ENCODE measurements at places on chromosomes 16 and 17.

DNA sequence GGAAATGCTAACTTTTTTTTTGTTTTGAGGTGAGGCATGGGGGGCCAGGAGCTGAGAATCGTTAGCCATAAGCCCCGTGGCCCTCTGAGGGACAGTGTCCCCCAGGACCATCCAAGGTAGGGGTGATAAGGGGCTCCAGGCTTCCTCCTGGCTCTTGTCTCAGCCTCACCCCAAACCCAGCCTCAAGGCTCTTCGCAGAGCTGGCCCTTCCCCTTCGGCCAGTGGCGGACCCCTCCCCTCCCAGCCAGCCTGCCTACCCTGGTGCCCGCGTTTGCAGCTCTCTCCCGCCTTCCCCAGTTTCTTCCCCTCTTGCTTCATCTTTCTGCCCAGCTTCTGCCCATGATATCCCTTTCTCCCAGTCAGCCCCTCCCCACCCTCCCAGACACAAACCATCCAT, 22.7 kb upstream of the ATP2A3 start:
- DNase-seq: no peak

DNA sequence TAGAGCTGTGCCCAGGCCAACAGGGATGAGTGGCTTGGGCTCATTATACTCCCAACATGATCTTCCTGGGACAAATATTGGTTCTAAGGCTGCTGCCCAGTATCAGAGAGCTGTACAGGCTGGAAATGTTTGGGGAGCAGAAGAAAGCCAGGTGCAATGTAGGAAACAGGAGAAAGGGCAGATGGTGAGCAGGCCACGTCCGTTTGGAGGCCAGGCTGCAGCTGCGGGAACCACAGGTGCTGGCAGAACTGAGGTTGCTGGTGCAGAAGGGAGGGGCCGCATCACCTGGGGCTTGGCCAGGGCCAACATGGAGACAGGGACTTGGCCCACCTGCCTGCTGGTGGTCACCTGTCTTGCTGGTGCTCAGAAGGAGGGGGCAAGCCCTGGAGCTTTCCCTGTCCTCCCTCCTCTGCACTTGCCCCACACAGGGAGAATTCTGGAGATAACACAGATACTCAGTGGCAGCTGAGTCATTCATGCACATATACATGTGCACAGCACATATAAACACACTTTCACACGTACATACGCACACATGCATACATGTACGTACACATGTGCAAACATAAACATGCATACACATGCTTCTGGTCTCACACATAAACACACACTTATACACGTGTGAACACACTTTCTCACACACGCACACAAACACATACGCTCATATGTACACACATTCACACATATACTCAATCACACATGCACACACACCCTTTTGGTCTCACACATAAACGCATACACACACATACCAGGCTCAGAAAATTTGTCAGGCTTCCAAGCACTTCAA, 67.7 kb downstream of the WSCD1 start:
- no peak for DNase-seq

- DNase-seq: peak; percentile 76
These were observed at the start of gene MYCBPAP for GRCh38 chr17:50507871-50508572. Gene MYCBPAP (plus strand): TSS chr17:50508439. CDS start chr17:50508675, 236 bp downstream.

DNA sequence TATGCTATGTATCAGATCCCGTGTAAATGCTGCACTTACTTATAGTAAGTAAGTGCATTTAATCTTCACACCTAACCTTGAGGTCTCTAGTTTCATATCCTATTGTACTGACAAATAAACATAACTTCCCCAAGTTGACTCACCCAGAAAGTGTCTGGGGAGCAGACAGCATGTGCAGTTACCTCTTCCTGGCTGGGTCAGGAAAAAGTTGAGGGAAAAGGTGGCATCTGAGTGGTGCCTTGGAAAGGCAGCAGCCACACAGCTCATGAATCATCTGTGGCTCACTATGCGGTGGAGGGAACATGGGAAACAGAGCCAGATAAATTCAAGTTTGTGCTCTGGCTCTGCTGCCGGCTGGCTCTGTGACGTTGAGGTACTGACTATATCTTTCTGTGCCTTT, 382.0 kb upstream of the DYNLRB2 start:
- DNase-seq: no peak

DNA sequence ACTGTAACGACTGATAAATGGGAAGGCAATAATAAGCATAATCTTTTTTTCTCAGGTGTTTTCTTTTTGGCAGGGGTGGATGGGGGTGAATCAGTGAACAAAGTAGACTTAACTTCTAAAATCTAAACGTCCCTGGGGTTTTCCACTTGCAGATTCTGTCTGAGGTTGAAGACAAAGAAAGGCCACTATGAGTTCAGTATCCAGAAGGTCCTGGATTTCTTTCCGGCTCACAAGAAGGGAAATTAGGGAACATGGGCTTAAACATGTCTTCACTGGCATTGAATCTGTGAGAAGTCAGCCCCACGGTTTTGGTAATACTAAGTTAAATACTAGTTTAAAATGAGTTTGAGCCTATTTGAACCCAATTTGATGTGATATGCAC, 67.8 kb downstream of the CMC2 start:
- DNase-seq: no peak

GRCh38 chr16:89741342-89742014, 20.1 kb downstream of the ZNF276 start:
- DNase-seq: no peak

DNA sequence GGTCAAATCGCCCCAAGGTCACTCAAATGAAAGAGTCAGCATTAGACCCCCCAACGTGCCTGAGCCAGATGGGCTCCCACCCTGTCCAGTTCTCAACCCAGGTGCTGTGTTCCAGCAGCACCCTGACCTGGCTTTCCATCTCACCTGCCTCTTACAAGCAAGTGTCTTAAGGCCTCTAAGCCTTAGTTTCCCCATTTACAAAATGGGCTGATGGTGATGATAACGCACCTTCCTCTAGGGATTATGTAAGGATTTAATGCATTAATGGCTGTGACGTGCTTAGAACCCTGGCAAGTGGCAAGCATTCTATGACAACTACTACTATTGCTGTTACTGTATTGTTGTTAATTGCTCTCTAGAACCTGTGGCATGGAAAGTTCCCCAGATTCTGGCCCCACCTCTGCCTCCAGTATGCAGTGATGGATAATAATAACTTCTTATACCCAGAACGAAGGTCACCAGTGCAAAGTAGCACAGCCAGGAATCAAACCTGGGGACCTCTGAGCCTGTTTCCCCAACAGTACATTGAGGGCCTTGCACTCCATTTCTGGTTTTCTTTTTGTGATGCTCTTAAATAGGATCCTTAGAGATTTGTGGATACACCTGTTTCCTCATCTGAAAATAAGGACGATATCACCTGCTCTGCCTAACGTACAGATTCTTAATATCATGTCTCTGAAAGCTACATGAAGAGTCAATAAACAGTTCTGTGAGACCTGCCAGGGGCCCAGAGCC, 3.3 kb upstream of the SLC25A39 start:
- no peak for DNase-seq

DNA sequence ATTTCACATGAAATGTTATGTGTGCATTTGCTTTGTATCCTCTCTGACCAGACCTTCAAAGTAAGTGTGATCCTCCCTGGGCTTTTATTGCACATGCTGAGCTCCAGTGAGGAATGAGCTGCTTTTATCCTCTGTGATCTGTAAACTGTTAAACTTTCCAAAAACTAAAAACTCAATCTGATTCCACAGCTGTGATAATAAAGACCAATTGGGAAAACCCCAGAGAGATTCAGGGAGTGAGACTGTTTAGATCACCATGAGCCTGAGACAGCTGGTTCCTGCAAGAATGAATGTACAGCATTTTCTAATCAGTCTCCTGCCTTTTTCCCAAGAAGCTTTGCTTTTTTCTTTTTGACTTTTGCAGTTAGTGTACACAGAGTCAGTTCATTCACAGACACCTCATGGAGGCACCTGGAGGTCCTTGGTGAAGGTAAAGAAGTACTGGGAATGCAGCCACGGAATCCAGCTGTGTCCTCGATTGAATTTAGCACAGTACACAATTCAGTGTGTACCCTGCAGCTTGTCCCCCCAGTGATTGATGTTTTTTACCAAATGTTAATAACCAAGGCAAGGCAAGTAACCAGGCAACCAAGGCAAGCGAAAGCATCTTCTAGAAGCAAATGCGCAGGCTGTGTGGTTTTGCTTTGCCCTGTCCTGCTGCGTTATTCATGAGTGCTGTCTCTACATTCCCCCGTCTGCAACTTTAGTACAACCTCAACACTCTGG, 182.6 kb downstream of the LGALS9B start:
- no peak for DNase-seq

DNA sequence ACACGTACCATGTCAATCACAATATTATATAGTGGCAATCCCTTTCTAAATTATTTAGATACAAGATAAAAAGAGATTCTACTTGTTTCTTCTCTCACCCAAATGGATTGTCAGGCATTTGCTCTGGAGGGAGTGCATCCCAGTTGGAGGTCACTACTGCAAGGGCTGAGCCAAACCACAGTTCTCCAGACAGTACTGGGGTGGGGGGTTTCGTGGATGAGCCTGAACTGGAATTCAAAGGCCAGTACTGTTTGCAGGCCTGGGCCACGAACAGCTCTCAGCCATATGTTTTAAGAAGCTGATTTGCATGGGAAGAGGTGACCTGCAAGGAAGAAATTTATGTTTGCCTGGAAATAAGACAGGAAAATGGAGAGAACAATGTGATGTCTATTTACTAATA, 314.9 kb downstream of the PMP22 start:
- no peak for DNase-seq

- no peak for DNase-seq
These were observed 12.5 kb upstream of the ATP2A3 start for GRCh38 chr17:3976675-3977171.

- no peak for DNase-seq
These were observed 465.7 kb downstream of the HAPSTR1 start for GRCh38 chr16:9556949-9557665.

All from central memory CD4-positive, alpha-beta T cell (primary cell).